Neural crest cell (in vitro differentiated cells): ENCODE measurements at places on chromosomes 7 and 10. TPM values are rescaled to one million over a fixed set of nuclear protein-coding genes. Genes with fewer than 3 reads are reported as not detected.

The SNX13 gene
- total RNA-seq = 35.4 and 35.6 TPM in 2 replicates

The ERVW-1 gene
- not detected in 2 replicates for total RNA-seq

The NPM3 gene
- total RNA-seq = 63.2 and 64.8 TPM in 2 replicates

The CCDC146 gene
- 3.2 and 6.4 TPM in 2 replicates for total RNA-seq

The AOAH gene
- not detected in 2 replicates for total RNA-seq

The CYP3A7 gene
- not detected in 2 replicates for total RNA-seq

The MALRD1 gene
- 0.73 and 0.84 TPM in 2 replicates for total RNA-seq

The CREB5 gene
- 6.9 and 8.3 TPM in 2 replicates for total RNA-seq

The TWIST1 gene
- 6.7 and 8.1 TPM in 2 replicates for total RNA-seq

The OR9A2 gene
- not detected in 2 replicates for total RNA-seq

The PDZD7 gene
- 0.50 and 0.68 TPM in 2 replicates for total RNA-seq

The ITPRID1 gene
- not detected in 2 replicates for total RNA-seq

The HPSE2 gene
- not detected in 2 replicates for total RNA-seq

The SEMA3E gene
- total RNA-seq = 0.09 and 0.41 TPM in 2 replicates

The CALCR gene
- total RNA-seq = 0.07 TPM in 1 of 2 replicates, not detected in the other

The ECHDC3 gene
- total RNA-seq = 5.2 and 5.3 TPM in 2 replicates
